ENCODE measurements at places on chromosomes 11 and 22.

DNA sequence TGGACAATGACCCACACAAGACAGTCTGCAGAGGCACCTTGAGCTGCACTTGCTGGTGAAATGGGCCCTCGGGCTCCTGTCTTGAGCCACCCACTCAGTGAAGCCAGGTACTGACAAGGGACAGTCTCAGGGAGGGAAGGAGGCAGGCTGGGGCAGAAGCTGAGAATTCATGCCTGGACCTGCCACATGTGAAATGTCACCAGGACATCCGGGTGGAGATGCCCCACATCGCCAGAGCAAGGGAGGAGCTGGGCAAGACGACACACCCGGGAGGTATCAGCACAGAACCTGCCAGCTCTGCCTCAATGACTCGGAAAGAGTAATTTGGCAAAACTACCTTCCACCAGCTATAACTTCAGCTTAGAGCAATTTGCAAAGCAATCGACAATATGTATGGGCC, 23.5 kb downstream of the CPT1A start:
- no peak for DNase-seq

- DNase-seq, result no peak
Observed at GRCh38 chr22:21672107-21672629, 6.4 kb downstream of the PPIL2 start.

- no peak for DNase-seq
Observed at GRCh38 chr11:77208535-77208934, 80.5 kb downstream of the MYO7A start.

DNA sequence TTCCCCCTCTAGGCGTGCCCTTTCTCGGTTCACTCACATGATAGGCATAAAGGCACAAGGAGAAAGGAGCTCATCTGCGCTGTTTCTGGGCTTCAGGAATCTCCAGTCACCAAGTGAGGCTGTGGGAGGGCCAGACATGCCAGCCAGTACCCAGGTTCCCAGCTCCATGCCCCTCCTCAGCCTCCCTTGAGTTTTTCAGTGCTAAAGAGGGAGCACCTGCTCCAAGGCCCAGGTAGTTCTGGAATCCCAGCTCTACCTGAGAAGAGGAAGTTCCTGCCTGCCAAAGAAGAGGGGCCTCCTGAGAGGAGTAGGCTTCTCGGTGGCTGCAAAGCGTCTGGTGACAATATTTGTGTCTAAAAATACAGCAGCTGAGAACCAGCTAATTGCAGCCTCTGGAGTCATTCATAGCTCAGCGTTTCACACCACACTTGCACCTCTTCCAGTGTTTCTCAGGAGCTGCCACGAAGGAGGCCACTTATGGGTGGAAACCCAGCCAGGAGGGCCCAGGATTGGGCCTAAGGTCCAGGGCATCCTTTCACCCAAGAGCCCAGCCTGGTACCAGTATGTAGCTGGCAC, 197.4 kb downstream of the TRIM29 start:
- DNase-seq, result no peak

GRCh38 chr11:35363854-35364780, 55.2 kb downstream of the SLC1A2 start:
- DNase-seq, result peak; percentile 86

- no peak for DNase-seq
Observed at GRCh38 chr11:2135648-2136201, 3.5 kb downstream of the IGF2 start.

DNA sequence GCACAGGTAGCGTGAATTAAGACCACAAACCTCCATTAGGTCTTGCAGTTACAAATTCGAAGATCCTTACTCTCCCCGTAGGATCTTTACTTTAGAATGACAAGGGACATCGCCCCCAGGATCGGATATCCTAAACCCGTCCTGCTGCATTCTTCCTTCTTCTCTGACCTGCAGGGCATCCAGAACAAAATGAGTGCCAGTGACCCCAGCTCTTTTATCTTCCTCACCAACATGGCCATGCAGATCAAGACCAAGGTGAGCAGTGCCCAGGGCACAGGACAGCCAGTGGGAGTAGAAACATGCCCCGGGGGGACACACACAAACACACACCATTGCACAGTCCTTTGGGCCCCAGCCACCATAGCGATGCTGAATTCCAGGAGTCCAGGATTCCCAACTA, 42.6 kb upstream of the MPEG1 start:
- DNase-seq, result no peak

Measured in fibroblast of skin of right biceps (primary cell).